Caco-2 (cell line): ENCODE measurements at places on chromosomes 1 and 21. TPM values are rescaled to one million over a fixed set of nuclear protein-coding genes. Genes with fewer than 3 reads are reported as not detected.
A peak's percentile ranks its signal among the peaks of the same experiment; 100 is the strongest.

DNA sequence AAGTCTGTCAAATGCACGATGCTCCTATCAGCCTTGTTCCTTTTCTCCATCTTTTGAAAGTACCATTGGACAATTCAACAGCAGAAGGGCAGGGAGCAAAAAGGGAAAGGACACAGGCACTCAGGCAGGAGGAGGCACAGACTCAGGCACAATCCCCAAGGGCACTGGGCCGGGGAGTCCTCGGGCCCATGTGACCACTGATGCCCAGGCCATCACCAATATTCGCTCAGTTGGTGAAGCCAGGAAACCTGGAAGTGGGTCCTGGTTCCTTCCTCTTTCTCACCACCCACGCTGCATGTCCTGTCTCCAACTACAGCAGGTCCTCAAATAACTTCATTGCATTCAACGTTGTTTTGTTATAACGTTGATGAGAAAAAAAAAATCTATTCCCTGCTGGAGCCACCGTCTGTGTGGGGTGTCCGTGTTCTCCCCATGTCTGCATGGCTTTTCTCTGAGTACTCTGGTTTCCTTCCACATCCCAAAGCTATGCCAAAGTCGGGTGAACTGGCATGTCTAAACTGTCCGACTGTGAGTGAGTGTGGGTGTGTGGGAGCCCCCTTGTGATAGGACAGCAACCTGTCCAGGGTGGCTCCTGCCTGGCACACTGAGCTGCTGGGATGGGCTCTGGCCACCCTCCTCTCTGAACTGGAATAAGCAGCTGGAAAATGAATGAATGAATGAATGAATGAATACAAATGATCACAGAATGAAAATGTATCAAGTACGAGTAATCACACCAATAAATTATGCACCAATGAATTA, 12.5 kb downstream of the NID1 start:
- DNase-seq = no peak

The E2F2 gene
- total RNA-seq = 9.1 and 9.5 TPM in 2 replicates

GRCh38 chr21:43203591-43203990, 34.8 kb downstream of the CRYAA start:
- no peak for DNase-seq

DNA sequence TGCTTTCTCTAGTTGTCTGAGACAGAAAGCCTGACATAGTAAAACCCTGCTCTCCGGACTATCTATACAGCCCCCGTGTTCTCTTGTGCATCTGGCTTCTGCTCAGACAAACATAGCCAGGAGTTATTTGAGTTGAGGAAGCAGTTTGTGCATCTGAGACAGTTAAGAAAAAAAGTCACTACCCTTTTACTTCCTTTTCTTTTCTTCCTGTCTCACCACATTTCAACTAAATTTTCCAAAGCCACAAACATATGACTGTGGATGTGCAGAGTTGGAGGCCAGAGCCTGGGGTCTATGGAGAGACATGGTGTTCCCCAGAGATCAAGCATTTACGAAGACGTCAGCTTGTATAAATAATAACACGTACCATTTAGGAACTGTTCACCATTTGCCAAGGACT, 158.5 kb upstream of the FGGY start:
- no peak for DNase-seq

DNA sequence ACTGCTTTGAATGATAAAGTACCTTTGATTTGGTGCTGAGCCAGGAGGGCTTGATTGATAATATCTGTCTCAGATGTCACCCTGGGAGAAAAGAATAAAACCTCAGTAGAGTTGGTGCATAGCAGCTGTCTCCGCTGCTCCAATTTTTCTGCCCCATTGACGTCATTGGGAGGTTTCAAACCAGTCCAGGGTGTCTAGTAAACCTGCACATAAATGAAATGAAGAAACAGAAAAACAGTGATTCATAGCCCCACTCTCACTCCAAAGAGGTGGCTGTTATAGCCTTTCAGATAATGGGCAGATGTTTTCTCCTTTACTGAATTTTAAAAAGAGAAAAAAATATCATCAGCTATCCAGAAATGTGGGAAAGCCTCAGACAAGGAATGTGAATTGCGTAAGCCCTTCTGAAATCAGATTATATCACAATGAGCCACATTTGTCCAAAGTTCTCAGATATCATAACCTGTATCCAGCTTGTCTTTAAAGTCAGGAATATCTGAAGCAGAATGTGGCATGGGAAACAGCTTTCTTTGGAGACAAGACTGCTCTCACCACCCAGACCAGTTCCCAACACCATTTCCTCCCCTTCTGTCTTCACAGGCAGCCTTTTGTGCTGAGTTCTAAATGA, 351.3 kb upstream of the SGIP1 start:
- DNase-seq = no peak

- peak; percentile 92 for DNase-seq
These were observed 105.9 kb upstream of the HNRNPU start for GRCh38 chr1:244970236-244970743.

GRCh38 chr21:39348040-39348354, 891 bp downstream of the HMGN1 start:
- DNase-seq = no peak

GRCh38 chr1:15962176-15962575, 13.7 kb downstream of the ZBTB17 start:
- no peak for DNase-seq

The DCST2 gene
- total RNA-seq = 0.26 and 0.61 TPM in 2 replicates

DNA sequence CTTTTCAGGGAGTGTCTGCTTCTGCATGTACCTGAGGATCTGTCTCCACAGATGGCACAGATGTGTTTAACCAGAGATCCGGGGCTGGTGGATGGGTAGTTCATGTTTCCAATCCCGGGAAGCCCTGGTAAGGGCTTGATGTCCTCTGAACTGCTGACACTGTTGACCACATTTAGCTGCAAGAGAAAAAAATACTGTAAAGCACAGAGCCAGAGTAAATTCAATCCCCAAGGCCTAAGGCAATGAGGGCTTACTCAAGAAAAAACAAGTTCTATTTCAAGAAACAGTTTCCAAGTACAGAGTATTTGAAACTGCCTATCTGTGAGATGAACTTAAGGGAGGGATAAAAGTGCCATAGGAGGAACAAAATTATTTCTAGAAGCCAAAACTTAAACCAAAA, 25.1 kb downstream of the RXRG start:
- no peak for DNase-seq

DNA sequence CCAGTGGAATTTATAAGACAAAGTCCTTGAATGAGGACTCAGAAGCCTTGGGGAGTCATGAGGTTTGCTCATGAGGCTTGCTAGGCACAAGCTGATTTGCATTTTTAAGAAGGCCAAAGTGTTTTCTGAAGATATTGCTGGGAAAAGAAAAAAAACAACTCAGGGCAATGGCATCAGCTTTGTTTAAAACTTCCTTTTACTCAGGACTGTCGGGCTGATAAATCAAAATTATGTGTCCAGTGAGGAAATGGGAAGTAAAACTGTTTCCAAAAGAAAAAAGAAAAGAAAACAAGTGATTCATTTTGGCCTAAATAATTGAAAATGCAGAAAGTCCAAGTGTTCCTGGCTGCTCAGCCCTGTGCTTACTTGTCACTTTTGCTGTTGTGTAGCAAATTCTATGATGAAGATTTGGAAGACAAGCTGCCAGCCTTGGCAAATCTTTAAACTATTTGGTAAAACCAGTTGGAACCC, 282.4 kb downstream of the HLX start:
- no peak for DNase-seq
